Astrocyte (in vitro differentiated cells and primary cell): ENCODE measurements at places on chromosomes 4 and X.

GRCh38 chr4:76968937-76969336 lies 19.4 kb downstream of the SEPTIN11 start:
- no peak for DNase-seq

DNA sequence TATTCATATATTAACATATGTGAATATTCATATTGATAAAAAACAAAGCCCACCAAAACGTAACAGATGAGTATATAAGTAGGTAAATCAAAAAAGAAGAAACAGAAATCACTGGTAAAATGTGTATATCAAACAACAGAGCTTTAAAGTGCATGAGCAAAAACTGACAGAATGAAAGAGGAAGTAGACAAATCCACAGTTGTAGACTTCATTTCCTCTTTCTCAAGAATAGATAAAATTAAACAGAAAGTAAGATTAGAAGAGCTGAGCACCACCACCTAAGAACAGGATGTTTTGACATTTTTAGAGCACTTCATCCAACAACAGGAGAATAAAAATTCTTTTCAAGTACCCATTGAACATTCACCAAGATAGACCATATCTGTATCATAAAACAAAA lies 64.6 kb downstream of the CNKSR2 start:
- no peak for DNase-seq

GRCh38 chrX:2638279-2638678 lies 52.8 kb upstream of the CD99 start:
- DNase-seq = no peak

- DNase-seq = peak; percentile 77
Observed at GRCh38 chrX:38232079-38232686, 11.5 kb upstream of the SRPX start.

- no peak for DNase-seq
Observed at GRCh38 chr4:155011163-155011780, 197.2 kb upstream of the NPY2R start.

GRCh38 chr4:3385711-3386420 lies 55.9 kb upstream of the HGFAC start:
- DNase-seq = no peak

GRCh38 chr4:14049946-14050345 lies 422.4 kb upstream of the BOD1L1 start:
- DNase-seq = no peak
